ENCODE measurements at places on chromosomes 4 and X.

DNA sequence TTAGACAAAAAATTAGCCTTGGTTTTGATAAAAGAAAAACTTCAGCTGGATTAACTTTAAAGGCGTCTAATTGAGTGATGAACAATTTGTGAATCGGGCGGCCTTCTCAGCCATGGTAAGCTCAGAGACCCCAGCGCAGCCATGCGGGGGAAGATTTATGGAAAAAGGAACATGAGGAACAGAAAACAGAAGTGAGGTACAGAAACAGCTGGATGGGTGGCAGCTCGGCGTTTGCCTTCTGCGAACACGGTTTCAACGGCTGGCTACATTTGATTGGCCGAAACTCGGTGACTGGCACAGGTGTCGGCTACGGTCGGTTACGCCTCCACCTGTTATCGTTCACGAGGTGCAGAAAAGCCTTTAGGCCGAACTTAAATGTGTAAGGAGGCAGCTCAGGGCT is 401.4 kb upstream of the FAT1 start:
- DNase-seq: no peak

DNA sequence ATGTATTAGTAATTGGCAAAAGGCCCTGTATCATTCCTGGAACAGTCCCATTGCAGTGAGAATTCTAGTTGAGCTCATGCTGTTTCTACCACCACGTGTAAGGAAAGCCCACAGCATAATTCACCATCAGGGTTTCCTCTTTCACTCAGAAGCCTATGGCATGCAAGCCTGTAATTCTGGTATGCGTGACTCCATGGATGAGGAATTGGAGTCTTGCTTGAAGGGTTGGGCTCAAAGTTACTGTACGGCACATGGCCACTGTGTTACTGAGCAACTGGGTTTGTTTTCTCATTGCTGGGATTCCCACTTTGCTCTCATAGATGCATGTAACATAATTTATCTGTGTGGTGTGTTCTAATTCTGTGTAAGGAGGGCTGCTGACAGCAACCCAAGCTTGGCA is 132.3 kb upstream of the NR3C2 start:
- DNase-seq: no peak

- DNase-seq: no peak
These were observed 18.0 kb downstream of the LYAR start for GRCh38 chr4:4271912-4272311.

DNA sequence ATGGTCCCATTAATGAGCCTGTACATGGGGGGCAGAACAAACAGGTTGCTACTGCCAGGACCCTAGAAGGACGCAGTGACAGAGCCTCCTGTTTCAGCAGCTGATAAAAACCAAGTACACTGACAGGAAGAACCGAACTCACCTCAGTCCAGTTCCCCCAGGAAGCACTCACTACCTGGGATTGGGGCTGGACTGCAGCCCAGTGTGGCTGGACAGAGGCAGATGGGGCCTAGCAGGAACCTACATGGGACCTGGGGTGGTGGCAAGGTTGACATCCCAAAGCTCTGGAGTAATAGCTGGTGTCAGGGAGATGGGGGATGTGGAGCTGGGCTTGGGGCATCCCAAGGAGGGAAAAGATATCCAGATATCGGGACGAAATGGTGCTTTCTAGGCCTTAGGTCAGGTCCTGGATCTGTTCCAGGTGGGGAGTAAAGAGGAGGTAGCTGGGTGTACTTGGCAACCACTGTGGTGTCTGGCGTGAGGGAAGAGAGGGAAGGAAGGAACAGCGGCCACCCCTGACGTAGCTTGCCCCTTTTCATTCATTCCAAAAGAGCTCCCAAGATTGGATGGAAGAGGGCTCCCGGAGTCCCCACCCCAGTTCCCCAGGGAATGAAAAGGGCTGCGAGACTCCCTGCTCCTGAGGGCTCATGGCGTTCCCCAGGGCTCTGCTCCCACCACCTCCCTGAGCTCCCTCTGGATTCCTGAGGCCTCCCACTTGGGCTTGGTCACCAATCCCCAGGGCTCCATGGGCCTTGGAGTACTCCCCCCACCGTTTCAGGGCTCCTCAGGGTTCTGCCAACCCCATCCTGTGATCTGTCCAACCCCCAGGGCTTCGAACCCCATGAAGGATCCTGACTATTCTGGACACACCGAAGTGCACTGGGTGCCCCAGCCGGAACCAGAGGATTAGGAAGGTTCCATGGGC is 4.5 kb downstream of the EMD start:
- no peak for DNase-seq

DNA sequence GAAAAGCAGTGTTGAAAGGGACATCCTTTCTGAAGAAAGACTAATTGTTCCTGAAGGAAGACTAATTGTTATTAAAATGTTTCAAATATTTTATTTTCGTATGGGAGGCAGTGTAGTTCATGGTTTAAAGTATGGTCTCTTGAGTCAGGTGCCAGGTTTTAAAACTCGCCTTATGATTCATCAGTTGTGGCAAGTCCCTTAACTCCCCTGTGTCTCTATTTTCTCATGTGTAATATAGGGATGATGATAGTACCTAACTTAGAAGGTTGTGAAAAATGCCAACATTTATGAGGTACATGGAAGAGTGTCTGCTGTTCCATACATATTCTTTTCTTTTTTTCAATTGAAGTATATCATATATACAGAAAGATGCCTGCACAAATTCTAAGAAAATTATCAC is 414.2 kb upstream of the DIPK2B start:
- DNase-seq: no peak

DNA sequence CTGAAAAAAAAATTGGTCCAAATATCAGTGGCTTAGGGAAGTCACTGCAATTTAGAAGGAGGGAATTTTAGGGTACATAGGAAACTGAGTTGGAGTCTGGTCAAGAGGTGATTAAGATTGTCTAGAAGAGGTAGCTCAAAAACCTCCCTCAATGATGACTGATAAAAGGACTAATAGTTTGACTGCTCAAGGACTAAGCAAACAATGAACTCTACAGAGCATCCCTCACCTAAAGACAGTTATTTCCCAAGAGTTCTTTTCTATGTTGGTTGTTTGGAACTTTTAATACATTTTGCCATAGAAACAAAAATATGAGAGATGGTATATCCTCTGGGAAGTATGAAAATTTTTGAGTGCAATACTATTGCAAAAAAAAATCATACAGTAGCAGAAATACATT is 35.7 kb downstream of the MAOB start:
- DNase-seq: no peak

DNA sequence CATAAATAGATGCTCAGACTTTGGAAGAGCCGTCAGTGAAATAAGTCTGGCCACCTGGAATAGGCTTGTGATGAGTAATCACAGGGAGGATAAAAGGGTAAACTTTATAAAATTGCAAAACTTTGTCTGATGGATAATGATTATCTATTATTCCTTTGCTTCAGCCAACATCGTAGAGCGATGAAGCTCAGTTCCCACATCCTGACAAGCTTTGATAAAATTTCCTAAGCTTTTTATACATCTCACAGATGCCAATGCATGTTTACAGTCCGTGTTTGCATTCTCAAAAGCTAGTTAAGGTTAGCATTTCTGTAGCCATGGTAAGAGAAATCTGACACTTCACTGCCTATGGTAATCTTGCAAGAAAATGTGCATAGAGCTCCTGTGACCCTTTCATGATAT is 15.4 kb upstream of the UGDH start:
- DNase-seq: no peak

GRCh38 chr4:40334591-40335524 is at the start of gene CHRNA9:
Gene CHRNA9 (plus strand): TSS chr4:40335333. CDS start chr4:40335468, 135 bp downstream.
- no peak for DNase-seq

GRCh38 chrX:40104985-40105834 is 7.5 kb upstream of the BCOR start:
- peak; percentile 63 for DNase-seq

DNA sequence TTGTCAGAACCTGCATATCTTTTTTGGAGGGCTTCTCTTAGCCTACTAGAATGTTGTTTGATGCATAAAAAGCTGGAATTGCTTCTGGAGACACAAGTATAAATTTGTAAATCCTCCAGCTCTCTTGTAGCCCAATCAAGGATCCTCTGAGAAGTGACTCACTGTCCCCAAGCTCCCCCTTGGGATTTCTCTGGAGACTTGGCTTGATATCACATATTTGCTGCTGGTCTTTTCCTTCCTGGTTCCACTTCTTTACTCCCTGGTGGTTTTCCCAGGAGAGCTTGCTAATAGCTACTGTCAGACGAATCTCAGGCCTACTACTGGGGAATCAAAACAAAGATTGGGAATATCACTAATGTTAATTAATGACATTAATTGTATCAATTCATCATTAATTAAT is 173.1 kb downstream of the STK32B start:
- no peak for DNase-seq

All from immature natural killer cell (primary cell).